ENCODE measurements at places on chromosomes 4 and X.

- DNase-seq: no peak
These were observed 80.0 kb downstream of the GLRA3 start for GRCh38 chr4:174749091-174749490.

GRCh38 chrX:81120258-81120935 lies 81.3 kb downstream of the HMGN5 start:
- peak; percentile 38 for DNase-seq

DNA sequence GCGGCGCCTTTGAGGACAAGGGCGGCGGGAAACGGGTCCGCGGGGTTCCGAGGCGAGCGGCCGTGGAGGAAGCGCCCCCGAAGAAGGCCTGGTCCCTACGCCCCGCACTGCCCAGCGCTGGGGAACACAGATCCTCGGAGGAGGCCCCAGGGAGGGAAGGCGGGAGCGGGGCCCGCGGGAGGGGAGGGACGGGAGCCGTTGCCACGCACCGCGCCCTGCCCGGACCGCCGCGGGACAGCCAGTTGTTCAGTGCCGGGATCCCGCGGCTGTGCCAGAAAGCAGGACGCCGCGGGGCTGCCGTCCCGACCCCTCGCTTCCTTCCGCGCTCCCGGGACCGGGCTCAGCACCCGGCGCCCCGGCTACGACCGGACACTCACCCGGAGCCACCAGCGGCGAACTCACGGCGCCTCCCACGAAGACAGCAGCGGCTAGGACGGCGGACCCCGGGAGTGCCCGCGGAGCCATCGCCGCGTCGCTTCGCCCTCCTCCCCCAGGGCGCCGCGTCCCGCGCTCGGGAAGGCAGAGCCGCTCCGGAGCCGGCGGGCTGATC lies 278 bp downstream of the RELL1 start:
- DNase-seq: no peak

GRCh38 chrX:30156009-30156408 lies 59.4 kb upstream of the MAGEB2 start:
- DNase-seq: no peak

- no peak for DNase-seq
These were observed 95.4 kb upstream of the MYOZ2 start for GRCh38 chr4:119040261-119040660.

DNA sequence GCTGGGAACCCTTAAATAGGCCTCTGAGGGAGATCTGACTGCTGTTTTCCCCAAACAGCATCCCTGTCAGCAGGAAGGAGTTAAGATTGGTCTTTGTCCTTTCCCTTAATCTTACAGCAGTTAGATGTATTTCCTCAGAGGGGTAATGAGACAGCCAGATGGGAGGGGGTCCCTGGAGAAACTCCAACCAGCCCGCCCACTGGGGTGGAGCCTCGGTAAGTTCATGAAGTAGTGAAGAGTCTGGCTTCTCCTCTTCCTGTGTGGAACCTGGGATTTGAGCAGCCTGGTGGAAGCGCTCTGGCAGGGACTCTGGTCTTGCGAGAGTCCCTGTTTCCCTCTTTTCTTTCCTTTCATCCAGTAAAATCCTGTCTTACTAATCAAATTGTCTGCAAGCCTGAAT lies 330.0 kb downstream of the TLL1 start:
- DNase-seq: no peak

- no peak for DNase-seq
These were observed 117.3 kb downstream of the FAM13A start for GRCh38 chr4:88939697-88940096.

- DNase-seq: peak; percentile 21
These were observed 39.8 kb upstream of the NAP1L5 start for GRCh38 chr4:88737307-88737941.

DNA sequence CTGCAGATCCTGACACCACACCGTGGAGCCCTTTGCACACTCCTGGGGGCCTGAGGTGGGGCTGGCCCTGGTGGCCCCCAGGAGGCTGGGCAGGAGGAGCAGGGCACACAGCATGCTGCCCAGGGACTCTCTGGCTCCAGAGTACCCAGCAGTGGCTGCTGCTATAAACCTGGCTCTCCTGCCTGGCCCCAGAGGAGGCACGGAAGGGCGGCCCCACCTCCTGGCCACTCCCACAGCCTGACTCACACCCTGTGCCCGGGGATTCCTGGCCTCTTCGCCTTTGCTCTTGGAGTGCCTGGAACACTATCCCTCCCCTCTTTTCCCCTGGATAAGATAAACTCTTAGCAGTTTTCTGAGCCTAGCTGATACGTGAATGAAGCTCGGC lies at the start of gene PSAPL1:
Gene PSAPL1 (minus strand): TSS at position 165 of the 385 bp plus-strand sequence. CDS start 51 bp downstream, at position 114.
- no peak for DNase-seq

DNA sequence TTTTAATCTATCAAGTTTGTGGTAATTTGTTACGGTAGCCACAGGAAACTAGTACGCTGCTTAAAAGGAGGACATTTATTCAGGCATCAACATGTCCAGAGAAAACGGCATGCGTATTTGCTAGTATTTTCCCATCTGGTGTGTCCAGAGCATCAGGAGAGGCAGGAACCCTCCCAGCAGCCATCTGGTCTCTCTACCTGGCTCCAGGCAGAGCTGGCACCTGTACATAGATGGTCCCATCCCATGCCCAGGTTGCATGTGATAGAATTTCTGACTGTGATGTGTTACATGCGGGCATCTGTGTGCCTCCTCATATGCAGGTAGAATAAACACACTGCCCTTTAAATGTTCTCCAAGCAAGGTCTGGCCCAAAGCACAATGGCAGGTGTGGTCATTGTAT lies 57.9 kb upstream of the PAGE1 start:
- no peak for DNase-seq

GRCh38 chrX:1465286-1466231 lies 12.8 kb upstream of the ASMTL start:
- DNase-seq: no peak

DNA sequence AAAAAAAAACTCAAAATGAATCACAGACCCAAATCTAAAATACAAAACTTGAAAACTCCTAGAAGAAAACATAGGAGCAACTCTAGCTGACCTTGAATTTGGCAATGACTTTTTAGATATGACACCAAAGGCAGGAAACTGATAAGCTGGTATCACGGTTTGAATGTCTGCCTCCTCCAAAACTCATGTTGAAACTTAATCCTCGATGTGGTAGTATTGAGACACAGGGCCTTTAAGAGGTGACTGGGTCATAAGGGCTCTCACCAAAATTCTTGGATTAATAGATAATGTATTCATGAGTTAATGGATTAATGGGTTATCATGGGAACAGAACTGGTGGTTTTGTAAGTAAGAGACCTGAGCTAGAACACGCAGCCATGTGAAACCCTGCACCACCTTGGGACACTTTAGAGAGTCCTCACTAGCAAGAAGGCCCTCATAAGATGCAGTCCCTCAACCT lies 40.5 kb downstream of the FRYL start:
- DNase-seq: no peak

GRCh38 chr4:98544141-98544817 lies 114.1 kb downstream of the TSPAN5 start:
- DNase-seq: no peak

- DNase-seq: no peak
These were observed 57.0 kb downstream of the XAGE2 start for GRCh38 chrX:52425775-52426174.
